ENCODE measurements at places on chromosomes 12 and 14. TPM values are rescaled to one million over a fixed set of nuclear protein-coding genes. Genes with fewer than 3 reads are reported as not detected.

MEG3 gene
- 0.22 TPM for total RNA-seq

JDP2 gene
- total RNA-seq = 5.7 TPM

DNA sequence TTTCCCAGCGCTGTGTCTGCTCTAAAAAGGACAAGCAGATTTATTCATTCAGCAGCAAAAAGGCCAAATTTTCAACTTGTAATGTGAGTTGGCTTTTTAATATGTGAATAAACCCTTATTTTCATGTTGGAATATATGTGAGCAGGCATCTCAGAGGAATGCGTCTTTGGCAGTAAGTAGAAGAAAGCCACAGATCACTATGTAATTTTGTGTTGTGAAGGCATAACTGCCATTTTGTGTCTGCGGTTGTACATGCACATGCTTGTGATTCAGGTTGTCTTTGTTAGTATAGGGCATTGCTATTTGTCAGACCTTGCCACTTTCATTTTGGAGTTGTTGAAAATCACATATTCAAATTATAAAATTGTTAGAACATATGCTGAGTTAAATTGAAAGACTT, 398.8 kb upstream of the RGS6 start:
- DNase-seq = no peak

DNA sequence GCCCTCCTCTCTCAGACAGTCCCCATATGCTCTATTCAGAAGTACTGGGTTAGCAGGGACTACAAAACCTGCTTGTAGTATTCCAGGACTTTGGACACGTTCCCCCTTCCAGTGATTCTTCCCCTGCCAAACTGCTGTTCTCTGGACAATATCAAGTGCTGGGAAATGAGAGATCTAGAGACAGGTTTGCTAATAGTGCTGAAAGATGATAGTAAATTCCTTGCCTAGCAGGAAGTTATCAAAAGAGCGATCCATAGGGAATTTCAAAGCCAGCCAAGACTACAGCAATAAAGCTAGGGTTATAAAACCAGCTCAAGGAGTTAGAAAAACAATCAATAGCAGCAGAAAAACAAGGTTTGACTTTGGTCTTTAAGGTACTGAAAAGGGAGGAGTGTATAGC, 15.2 kb downstream of the SLC7A8 start:
- DNase-seq = no peak

GRCh38 chr14:38016497-38016896, 191.2 kb upstream of the SSTR1 start:
- DNase-seq = no peak

DNA sequence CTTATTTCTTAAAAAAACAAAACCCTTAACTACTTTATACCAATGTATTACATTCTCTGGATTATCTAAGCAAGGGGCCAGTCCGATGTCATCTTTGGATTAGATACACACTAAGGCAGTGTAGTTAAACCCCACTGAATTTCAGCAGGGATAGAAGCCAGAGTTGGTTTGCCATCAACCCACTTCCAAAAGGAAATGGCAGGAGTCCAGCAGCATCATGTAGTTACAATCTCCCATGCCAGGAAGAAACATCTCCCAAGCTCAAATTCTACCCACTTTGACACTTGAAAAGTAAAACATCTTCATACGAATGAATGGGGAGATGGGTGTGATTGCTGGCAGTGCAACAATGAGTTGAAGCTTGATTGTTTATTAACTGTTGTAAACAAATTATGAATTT, 203.5 kb upstream of the PLXNC1 start:
- no peak for DNase-seq

Data from glutamatergic neuron (in vitro differentiated cells).